Heart right ventricle (tissue), 16 donors: ENCODE measurements at places on chromosomes 5 and 9. TPM values are rescaled to one million over a fixed set of nuclear protein-coding genes. Genes with fewer than 3 reads are reported as not detected.
A peak's percentile ranks its signal among the peaks of the same experiment; 100 is the strongest.

Gene LHX3
- not detected for polyA plus RNA-seq

Gene LIFR
- polyA plus RNA-seq = 6.0 TPM

GRCh38 chr5:102843997-102844396 lies 88.9 kb downstream of the PAM start:
- no peak for DNase-seq

- DNase-seq = no peak
Observed at GRCh38 chr5:154440540-154440939, 5.3 kb upstream of the SAP30L start.

GRCh38 chr9:36110434-36110833 lies 26.1 kb upstream of the GLIPR2 start:
- DNase-seq = no peak

- no peak for DNase-seq
Observed at GRCh38 chr5:177440990-177441780, 5.4 kb upstream of the PRR7 start.

- no peak for DNase-seq
Observed at GRCh38 chr5:24749701-24750100, 104.9 kb upstream of the CDH10 start.

GRCh38 chr9:133457748-133458147 lies 2.0 kb upstream of the CACFD1 start:
- DNase-seq = no peak

GRCh38 chr5:102600964-102601363 lies 102.2 kb upstream of the SLCO6A1 start:
- DNase-seq = no peak

DNA sequence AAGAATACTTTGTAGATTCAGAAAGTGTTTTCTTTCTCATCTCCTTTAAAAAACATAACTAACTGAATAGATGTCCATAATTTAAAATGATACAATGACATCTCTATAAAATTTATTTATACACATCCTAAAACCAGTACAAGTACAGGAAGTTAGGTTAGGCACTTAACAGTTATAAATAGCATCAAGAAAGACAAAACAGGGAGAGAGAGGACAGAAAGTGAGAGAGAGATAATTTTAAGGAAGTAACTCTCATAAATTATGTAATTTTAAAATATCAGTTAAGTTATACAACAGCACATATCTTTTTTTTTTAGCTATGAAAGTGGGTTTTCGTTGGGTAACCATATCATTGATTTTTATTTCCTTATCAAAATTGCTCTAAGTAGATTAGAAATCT lies 1068.6 kb downstream of the TAF11L14 start:
- no peak for DNase-seq

DNA sequence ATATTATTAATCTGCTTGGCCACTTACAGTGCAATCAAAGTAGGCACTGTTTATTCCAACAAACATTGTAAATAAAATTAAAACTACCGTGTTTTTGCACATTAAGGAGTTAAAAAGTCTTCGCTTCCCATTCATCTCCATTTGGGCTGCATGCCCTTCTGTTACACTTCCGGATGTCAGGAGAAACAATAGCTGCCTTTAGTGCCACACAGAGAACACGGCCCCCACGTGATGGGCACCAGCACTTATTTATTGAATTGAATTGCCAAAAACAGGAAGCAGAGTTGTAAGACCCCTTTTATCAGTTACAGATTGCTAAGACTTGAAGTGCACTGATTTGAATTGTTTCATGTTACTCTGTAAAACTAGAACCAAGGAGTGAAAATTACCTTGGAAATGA lies 80.4 kb downstream of the LHFPL2 start:
- no peak for DNase-seq

DNA sequence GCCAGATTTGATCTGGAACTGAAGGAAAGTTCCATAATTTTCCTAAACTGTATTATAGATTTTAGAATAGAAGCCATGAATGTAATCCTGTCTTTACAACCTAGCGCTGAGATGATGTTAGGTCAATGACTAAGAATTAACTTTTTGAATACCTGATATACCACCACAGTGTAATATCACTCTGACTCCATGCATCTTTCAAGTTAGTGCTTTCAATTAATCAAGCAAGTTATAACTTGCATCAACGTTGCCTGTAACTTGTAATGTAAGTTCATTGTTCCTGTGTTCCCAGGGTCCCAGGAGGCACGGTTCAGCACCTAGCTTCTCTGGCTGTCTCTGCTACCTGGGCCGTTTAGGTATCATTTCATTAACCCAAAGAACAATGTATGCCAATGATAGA lies 139.3 kb downstream of the CSNK1G3 start:
- no peak for DNase-seq

- peak; percentile 68 for DNase-seq
Observed at GRCh38 chr5:172766287-172767108, 4.5 kb downstream of the DUSP1 start.
